ENCODE measurements at places on chromosomes 13 and 19.

DNA sequence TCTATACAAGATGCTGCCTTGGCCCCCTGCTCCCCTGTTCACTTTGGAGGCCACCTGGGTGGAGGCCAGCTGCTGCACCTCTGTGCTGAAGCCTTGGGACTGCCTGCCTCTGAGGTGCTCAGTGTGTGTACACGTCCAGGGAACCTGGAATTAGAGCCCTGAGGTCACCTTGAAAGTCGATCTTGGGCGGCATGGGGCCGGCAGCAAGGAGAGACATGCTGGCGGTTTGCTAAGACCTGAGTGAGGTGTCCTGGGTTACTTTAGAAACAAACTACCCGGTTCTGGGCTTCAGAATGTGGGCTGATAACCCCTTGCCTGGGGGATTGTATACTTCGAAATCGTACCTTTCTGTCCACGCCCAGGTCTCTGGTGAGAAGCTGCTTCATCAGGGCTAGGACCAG, 25.5 kb downstream of the TSSK6 start:
- no peak for DNase-seq

DNA sequence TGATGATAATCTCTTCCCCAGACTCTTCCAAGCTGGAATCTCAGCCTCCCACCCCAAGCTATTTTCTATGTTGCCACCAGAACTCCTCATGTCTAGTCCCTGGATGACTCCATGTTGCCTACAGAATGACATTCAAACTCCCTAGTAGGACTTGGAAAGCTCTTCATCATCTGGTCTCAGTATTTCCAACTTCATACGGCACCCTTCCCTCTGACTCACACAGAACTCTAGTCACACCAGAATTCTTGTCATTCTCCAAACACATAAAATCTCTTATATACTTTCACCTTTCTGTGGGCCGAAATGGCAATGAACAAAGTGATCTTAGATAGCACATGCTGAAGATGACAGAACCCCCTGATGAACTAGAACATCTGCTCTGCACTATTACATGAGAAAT, 86.2 kb downstream of the CAB39L start:
- DNase-seq, result no peak

DNA sequence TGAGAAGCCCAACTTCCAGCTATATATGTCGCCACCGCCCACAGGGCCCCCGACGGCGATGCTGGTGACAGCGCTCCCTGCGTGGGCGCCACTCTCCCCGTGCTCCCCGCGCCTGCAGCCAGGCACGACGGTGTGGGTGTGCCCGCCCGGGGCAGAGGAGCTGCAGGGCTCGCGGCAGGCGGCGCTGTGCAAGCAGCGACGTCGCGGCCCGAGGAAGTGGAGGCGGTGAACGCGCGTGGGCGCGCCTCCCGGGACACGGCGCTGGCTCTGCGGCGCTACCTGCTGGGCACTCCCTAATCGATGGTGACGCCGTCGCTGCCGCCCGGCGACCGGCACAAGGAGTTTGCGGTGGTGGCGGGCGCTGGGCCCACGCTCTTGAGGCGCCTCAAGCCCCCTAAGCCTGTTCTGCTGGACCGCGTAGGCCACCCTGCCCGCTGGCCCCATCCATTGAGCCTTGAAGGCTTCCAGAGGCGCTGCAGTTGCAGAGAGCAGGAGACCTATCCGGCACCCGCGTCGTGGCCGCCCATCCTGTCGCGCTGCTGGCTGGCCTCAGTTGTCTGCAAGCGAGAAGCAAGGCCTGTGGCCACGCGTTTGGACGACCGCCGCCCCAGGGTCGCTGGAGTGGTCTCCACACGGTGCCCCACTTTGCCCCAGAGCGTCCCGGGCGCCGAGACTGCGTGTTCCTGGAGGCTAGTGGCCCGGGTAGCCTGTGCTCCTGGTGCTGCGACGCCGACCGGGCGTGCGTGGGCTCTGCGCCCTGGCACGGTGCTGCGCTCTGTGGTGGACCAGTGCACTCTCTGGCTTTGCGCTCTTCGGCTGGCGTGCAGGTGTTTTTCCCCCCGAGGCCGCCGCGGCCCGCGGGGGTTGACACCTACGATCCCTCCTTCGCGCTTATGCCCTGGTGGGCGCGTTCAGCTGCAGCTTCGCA, 23.1 kb downstream of the LRFN3 start:
- no peak for DNase-seq

DNA sequence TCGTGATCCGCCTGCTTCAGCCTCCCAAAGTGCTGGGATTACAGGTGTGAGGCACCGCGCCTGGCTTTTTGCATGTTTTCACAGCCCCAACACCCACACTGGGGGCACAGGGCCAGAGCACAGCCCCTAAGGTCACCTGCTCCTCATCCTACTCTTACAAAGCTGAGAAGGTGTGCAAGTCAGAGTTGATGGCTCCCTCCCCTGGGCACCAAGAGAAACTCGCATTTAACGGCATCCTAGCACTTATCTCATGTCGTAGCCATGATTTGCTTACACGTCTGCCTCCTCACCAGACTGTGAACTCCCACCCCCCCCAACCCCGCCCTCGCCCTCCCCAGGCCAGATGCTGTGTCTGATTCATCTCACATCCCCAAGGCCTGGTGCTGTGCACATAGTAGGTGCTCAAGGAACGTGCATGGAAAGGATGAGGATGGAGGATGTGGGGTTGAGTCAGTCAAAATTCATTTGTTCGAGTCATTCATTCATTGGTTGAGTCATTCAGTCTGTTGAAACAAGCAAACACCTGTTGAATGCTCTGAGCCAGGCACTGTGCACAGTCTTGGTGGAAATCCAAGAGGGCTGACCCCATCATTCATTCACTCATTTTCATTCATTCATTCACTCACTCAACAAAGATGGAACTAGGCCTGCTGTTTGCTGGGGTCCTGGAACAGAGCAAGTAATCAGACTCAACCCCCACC, 11.3 kb downstream of the SHANK1 start:
- DNase-seq, result no peak

- no peak for DNase-seq
Measured at GRCh38 chr13:45909673-45910072, 58.1 kb upstream of the SIAH3 start.

GRCh38 chr13:51684076-51684475, 99.8 kb downstream of the WDFY2 start:
- DNase-seq, result no peak

DNA sequence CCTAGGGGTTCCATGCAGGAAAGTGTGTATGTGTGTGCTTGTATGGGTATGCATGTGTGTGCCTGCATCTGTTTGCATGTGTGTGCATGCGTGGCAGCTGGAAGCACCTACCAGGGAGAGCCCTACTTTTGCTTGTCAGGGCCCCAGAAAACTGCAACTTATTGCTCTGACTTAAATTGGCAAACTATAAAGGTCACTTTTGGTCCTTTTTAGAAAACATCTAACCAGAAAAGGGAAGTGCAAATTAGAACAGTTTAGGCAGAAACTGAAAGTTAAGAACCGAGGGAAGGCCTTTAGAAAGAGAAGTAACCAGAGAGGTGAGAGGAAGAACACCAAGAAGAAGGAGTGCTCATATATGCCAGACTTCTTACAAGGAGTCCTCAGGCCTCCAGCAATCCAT, 32.5 kb downstream of the DLEU7 start:
- no peak for DNase-seq

- DNase-seq, result no peak
Measured at GRCh38 chr19:52992109-52993004, 21.4 kb upstream of the ERVV-1 start.

GRCh38 chr13:75153834-75154233, 328.1 kb downstream of the TBC1D4 start:
- DNase-seq, result no peak

DNA sequence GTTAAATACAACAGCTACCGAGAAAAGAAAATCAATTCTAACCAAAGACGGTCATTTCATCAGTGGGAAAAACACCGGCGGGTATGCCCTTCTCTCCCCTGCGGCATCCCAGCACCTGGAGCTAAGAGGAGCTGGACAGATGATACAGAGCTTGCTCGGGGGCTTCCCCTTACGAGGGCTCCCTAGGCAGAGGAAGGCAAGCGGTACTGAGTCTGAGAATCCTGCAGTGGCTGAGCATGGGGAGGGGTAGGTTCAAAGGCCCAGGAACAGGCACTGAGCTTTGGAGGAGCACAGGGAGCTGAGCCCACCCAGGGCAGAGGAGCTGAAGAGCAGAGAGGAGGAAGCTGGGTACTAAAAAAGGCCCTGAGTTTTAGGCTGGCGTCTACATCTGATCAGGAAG, 12.7 kb downstream of the STK24 start:
- DNase-seq, result no peak

DNA sequence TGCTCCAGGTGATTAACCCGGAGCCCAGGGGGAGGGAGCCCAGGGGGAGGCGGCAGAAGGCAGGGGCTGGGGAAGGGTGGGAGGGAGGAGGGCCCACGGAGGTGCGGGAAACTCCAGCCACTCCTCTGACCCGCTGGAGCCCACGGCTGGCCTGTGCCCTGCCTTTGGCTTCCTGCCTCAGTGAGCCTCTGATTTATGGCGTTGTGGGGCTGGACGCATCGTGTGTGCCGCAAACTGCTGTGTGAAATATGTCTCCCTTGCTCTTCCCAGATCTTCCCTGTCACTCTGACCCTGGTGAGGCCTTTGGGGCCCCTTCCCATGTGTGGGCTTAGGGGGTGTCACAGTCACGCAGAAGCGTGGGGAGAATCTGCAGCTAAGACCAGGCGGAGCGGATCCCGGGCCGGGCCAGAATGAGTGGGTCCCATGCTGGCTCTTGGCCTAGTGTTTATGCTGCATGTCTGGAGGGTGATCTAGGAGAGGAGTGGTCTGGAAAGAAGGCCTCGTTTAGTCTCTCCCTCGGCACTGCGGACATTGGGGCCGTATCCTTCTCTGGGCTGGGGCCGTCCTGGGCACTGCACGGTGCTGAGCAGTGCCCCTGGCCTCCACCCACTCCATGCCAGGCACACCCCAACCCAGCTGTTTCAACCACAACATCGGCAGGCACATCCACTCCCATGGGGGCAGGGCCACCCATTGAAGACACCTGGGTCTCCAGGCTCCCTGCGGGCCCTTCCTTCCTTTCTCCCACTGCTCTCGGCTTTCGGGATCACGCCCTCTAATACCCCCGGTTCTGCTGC, 123.0 kb downstream of the KDM4B start:
- DNase-seq, result no peak

- no peak for DNase-seq
Measured at GRCh38 chr13:73063166-73063565, 4.4 kb downstream of the KLF5 start.

- no peak for DNase-seq
Measured at GRCh38 chr13:50847501-50847900, 4.0 kb upstream of the DLEU7 start.

DNA sequence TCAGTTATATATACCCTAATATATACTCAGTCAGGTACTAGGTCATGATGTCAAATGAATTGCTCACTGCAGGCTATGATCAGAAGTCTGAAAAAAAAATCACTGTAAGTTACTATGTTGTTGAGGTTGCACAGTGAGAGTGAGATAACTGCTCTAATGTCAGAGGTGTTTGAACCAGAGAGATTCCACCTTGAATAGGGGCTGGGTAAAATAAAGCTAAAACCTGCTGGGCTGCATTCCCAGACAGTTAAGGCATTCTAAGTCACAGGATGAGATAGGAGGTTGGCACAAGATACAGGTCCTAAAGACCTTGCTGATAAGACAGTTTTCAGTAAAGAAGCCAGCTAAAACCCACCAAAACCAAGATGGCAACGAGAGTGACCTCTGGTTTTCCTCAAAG, 10.2 kb downstream of the EPSTI1 start:
- DNase-seq, result no peak

DNA sequence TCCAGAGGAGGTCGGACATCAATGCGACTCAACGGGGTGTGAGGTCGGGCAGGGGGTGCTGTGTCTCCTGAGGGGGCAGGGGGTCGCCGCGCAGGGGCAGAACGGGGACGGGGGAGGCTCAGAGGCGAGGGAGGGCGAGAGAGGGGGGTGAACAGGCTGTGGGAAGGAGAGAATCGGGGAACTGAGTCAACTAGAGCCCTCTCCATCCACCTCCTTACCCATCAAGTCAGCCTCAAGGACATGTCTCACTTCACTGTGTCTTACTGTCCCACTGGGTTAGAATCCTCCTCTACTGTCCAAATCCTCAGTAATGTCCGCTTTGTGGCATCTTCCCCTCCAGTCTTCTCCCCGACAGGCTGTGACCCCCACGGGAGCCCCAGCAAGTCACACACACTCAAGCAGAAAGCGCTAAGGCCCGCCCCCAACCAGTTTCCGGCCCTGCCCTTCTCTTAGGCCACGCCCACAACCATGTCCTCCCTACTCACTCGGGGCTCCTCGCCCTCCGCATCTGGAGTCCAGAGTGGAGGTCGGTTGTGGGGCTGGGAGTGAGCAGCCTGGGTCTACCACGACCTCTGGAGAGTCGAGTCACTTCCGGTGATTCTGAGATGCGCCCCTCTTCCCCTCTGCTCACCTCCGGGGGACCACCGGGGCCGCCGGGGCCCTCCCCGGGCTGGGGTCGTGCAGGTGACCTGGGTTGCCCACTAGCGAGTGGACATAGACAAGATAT, 9.3 kb downstream of the PLEKHA4 start:
- no peak for DNase-seq

Data from retinal pigment epithelial cell (primary cell).